T-helper 17 cell (primary cell): ENCODE measurements at places on chromosomes 11 and 22.

GRCh38 chr22:27122574-27122973, 465.2 kb downstream of the MIAT start:
- DNase-seq = no peak

GRCh38 chr22:31619611-31620300, 42.3 kb downstream of the PISD start:
- DNase-seq = no peak

DNA sequence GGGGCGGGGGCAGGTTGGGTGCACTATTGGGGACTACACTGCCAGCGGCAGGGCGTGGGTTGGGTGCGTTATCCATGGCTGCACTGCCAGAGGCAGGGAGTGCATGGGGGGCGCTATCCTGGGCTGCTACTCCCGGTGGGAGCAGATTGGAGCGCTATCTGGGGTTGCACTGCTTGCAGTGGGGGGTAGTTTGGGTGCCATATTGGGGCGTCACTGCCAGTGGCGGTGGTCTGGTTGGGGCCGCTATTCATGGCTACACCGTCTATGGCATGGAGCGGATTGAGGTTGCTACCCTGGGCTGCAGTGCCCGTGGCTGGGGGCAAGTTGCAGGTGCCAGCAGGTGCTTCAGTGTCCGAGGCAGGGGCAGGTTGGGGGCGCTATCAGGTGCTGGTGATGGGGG, 36.2 kb downstream of the C22orf42 start:
- DNase-seq = no peak

GRCh38 chr22:44482776-44483175, 15.3 kb downstream of the RTL6 start:
- DNase-seq = no peak

- no peak for DNase-seq
Measured at GRCh38 chr11:113577356-113578032, 102.3 kb upstream of the DRD2 start.

GRCh38 chr11:99316776-99317520, 296.2 kb downstream of the CNTN5 start:
- DNase-seq = no peak

GRCh38 chr22:20464096-20464614, 26.5 kb upstream of the SCARF2 start:
- DNase-seq = peak; percentile 36

DNA sequence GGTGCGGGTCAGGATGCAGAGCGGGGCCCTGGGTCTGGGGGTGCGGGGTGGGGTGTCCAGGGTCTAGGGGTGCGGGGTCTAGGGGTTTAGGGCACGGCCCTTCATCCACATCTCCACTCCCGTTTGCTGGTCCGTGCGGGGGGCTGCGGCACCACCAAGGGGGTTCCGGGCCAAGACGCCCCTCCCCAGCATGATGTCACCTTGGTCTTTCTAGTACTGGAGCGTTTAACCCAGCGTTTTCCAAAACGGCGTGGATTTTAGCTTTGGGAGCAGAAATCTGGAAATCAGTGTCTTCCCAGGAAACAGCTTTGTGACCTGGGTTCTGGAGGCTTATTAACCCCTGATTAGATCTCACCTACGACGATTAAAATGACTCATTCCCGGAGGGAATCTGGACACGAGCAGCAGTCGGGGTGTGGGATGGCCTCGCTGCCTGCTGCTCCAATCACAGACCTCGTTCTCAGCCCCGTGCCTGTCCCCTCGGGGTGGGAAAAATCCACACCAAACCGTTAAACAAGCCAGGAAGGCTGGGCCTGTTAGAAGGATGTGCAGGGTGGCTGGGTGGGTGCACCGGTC, 759 bp downstream of the AP2A2 start:
- no peak for DNase-seq

DNA sequence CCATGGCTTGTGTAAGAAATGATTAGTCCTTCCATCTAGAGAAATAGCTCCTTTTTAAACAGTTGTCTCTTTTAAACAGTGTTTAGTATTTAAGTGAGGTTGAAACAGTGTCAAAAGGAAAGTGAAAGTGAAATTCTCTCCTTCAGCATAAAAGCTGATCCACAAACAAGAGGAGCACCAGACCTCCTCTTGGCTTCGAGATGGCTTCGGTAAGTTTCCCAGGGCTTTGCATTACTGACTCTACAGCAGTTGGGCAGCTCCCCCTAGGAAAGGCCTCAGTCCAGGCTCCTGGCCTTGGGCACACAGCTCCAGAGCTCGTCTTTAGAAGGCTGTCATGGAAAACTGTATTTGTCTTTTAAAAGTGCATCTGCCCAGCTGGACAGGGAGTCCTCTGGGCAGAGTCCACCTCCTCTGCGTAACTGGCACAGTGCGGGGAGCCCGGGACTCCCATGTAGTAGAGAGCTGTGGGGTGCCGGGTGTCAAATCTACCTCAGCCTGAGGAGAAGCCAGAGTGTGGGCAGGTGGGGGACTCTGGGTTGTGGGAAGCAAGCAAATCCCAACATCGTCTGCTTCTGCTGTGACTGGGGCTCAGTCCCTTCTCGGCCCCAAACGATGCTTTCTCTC, at the start of gene PLAAT4:
TSS of gene PLAAT4 (plus strand) at position 140 of the 624 bp plus-strand sequence. CDS start at position 201, 61 bp downstream.
- no peak for DNase-seq
